ENCODE measurements at places on chromosomes 3 and 15.

DNA sequence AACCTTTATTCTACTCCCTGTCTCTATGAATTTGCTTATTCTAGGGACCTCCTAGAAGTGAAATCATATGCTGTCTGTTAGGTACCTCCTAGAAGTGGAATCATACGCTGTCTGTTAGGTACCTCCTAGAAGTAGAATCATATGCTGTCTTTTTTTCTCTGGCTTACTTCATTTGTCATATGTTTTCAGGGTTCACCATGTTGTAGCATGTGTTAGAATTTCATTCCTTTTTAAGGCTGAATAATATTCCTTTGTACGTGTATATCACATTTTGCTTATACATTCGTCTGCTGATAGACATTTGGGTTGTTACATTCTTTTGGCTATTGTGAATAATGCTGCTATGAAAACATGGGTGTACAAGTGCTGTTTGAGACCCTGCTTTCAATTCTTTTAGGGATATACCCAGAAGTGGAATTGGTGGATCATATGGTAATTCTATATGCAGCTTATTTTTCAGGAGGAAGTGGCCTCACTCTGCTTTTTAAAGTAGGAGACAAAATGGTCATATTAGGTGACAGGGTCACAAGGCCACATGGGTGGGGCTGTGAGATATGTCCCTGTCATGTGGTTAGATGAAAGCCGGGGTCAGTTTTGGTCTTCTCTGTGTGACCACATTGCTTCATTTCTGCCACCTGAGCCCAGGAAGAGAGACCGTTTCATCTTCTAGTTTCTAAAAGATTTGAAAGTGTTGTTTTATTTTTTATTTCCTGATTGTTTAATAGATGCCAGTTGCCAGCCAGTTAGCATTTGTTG is 76.7 kb downstream of the FLNB start:
- no peak for DNase-seq

- no peak for DNase-seq
Measured at GRCh38 chr3:115042351-115042750, 104.7 kb downstream of the ZBTB20 start.

DNA sequence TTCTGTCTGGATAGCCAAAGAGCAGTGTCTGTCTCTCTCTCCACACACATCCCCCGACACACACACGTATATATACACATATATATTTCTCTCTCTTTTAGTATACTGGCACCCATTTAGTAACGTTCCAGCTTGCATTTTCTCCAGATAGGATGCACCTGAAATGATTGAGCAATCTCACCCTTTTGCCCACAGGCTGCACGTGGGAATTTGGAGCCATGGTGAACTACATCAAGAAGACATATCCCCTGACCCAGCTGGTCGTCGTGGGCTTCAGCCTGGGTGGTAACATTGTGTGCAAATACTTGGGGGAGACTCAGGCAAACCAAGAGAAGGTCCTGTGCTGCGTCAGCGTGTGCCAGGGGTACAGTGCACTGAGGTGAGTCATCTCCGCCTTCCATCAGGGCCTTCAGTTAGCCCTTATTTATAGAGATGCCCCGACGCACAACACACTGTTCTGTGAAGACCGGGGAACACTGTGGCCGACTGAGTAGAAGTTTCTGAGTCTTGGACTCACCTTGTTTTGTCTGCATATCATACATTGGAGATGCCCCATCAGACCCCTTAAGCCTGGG is 45.7 kb downstream of the RLBP1 start:
- DNase-seq: no peak

- DNase-seq: no peak
Measured at GRCh38 chr15:69668963-69669362, 216.3 kb downstream of the RPLP1 start.

GRCh38 chr3:189446959-189447560 is 184.1 kb upstream of the TP63 start:
- no peak for DNase-seq

DNA sequence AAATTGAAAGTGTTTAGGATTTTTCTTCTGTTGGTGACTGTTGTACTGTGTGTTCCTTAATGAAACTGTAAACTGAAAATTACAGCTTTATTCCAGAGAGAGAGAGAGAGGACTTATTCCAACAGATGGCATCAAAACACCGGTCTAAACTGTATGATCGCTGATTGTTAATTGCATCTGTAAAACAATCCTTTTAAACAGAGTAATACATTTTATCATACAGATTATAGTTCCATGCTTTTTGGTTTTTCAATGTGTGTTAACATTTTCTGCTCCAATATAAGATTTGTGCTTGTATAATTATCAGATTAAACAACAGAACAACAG is 289.7 kb upstream of the DNAJC19 start:
- DNase-seq: no peak

DNA sequence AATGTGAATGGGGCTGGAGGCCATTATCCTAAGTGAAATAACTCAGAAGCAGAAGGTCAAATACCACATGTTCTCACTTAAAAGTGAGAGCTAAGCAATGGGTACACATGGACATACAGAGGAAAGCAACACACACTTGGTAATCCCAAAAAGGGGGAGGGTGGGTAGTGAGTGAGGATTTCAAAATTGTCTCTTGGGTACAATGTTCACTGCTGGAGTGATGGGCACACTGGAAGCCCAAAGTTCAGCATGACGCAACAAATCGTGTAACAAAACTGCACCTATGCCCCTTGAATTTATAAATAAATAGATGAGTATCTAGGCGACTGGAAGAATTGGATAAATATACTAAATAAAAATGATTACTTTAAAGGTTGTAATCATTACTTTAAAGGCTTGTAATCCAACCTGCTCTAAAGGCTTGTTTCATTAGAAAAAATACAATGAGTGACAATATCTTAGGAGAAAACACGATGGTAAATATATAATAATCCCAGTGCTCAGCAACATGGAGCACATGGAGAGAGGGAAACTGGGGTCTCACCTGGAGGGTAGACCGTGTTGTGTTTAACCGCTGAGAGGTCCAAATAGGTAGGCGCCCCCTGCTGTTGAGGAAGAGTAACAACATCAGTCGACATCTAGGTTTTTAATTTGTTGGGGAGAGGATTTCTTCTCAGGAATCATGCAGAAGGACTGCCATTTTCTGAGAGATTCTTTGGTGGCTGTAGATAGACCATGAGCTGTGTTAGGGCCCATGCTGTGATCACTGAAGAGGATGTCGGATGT is 78.5 kb upstream of the ROBO1 start:
- DNase-seq: no peak

DNA sequence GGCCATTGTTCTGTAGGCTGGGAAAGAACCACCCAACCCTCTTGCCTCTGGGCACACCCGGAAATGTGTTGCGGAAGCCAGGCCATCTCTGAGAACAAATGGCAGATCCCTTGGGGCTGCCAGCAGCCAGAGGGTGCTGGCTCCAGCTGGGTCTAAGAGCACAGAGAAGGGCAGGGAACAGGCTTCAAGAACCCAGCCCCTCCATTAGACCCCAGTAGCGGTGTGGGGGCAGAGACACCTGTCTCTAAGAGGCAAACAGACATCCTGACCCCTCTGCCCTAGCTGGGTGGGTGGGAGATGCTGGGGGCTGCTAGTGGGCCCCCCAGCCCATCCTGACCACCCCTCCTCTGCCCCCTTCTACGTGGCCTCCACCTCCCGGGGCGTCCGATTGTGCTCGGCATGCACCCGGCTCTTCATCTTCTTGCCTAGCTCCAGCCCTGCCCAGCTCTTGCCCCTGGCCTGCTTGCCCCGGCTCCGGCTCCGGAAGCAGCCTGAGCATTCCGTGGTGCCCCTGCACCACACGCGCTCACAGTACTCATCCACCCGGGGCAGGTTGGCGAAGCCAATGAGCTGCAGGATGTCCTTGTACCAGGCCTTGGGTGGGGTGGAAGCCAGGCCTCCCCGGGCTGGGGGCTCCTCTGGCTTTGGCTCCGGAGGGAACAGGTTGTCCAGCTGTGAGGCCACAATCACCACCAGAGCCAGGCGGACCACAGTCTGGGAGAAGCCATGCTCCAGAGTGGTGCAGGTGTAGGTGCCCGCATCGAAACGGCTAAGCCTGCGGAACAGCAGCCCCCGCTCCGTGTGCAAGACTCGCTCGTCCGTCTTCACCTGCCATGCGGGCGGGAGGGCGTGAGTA is 9.4 kb downstream of the SEMA3G start:
- no peak for DNase-seq

GRCh38 chr3:158696618-158697017 is 24.2 kb upstream of the LXN start:
- no peak for DNase-seq

DNA sequence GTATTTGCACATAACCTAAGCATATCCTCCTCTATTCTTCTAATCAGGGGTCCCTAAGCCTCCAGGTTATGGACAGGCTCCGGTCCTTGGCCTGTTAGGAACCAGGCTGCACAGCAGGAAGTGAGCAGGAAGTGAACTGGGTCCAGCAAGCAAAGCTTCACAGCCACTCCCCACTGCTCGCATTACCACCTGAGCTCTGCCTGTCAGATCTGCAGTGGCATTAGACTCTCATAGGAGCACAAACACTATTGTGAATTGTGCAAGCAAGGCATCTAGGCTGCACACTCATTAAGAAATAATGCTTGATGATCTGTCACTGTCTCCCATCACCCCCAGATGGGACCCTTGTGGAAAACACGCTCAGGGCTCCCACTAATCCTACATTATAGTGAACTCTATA is 9.8 kb downstream of the MSL2 start:
- DNase-seq: no peak

DNA sequence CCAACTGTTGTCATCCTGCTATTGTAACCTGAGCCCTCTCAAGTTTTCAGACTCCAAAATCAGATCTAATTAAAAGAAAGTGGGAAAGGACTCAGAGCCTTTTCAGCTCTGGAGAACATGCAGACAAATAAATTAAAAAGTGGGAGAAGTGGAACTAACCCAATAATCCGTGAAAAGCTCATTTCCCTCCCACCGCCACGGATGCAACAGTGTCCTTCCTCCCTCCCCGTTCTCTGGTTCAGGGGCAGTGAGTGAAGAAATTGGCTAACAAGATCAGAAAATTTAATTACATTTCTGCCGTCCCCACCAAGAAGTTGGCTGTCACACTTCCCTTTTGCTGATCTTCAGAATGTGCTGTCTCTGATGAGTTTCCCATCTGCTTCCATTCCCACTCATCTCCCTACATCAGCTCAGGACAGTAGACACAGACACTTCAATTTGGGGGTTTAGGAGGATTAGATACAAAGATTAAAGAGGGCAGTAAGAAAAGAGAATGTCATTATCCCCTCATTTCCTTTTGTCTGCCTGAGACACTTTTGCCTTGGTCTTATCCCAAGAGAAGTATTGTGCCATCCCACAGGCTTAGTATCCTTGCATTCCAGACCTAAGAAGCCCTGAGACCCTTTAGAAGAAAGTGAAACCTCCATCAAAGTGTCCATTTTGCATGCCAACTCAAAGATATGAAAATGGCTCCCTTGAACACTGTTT is 335.7 kb upstream of the PPP2R3A start:
- DNase-seq: no peak

DNA sequence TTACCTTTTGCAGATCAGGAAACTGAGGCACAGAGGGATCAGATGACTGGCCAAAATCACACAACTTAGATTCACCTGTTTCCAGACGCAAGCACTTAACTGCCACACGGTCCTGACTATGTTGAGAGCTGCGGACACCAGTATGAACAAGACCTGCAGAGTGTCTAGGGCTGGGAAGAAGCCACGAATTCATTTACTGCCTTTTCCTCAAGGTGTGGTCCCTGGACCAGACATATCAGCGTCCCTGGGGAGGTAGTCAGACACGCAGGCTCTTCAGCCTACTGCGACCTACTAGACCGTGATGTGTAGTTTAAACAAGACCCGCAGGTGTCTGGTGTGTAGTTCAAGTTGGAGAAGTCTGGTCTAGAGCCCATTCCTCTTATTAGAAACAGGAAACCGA is 541 bp upstream of the SLC6A11 start:
- no peak for DNase-seq

DNA sequence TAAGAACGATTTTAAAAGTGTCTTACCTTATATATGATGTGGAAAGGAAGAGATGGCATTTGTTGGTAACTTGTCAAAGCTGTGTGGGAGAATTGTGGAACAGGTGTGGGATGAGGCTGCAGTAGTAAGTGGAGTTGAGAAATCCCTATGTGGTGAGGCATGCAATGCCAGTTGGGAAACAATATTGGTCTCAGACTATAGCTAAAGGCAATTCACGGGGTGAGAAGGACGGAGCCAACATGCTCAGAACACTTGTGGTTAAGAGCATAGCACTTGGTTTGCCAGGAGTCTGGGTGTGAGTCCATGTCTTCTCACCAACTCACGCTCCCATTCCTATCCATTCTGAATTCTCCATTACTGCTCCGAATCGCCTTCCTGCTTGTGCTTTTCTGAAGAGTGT is 615.6 kb upstream of the ADAMTS9 start:
- DNase-seq: no peak

DNA sequence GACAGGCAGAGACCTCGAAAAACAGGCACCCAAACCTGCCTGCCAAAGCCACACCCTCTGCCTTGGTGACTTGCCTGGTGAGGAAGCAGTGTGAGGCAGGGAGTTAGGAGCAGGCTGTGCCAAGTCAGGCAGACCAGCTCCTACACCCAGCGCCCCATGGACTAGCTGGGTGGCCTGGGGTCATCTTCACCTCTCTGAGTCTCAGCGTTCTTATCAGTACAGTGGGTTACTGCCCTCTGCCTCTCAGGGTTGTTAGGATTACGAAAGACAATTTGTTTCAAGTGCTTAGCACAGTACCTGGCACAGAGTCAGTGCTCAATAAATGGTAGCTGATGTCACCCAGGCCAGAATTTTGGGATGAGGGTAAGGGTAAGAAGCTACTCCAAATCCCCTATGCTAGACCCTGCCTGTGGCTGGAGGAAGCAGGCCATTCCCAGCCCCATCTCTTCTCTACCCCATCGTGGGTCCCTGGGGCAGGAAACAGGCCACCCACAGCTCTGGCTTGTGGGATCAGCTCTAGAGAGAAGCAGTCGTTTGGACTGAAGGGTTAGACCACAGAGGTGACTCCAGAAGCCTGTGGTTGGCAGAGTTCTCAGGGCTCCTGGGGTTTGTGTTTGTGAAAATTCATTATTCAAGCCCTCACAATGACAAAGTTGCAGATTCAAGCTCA is 10.1 kb downstream of the SLC51B start:
- no peak for DNase-seq

DNA sequence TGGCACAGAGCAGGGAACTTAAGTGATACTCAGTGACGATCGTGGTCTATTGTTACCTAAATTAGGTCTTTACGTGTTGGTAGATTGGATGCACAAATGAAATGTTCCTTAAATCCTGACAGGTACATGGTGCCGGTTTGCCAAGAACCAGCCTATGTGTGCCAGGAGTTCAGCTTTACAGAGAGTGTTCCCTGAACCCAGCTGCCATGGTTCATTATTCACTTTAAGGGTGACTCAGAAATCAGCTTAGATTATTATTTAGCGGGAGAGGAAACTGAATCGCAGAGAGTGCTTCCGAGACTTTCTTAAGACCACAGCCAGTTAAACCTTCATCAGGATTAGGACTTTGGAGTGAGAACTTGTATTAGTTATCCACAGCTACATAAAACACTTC is 21.5 kb downstream of the FAM43A start:
- DNase-seq: no peak

- no peak for DNase-seq
Measured at GRCh38 chr15:34773013-34773412, 18.2 kb upstream of the GJD2 start.

Measured in NCI-H187 treated with DMSO at 0.1 percent for 48 hours (cell line).